ENCODE measurements at places on chromosomes 2 and 18.

DNA sequence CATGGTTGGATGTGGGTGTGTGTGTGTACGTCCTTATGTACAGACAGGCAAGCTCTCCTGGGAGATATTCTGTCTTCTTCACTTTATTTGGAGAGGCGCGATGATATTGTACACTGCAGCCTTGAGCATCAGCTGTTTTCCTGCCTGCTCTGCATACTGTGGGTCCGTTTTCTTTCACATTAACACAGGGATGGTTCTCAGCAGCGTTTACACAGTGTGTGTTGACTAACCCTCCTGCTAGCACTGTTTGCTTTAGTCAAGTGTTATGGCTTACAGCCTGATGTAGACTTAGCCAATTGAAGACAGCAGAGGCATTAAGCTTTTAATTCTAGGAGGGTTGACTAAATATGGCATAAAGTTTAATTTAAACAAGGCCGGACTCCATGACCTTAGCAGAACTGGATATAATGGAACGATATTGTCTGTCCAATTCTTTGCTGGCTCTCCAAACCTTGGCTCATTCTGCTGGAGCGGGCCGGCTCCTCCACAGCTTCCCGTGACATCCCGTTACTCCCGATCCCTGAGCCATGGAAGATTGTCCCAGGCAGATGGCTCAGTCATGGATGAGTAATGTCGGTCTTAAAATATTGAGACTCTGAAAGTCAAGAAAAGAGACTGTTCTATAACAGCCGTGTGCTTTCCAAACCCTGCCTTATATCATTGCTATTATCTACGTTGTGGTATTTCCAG lies 134.7 kb downstream of the TPGS2 start:
- no peak for DNase-seq

GRCh38 chr2:20594957-20595356 lies 55.9 kb downstream of the HS1BP3 start:
- DNase-seq: no peak

DNA sequence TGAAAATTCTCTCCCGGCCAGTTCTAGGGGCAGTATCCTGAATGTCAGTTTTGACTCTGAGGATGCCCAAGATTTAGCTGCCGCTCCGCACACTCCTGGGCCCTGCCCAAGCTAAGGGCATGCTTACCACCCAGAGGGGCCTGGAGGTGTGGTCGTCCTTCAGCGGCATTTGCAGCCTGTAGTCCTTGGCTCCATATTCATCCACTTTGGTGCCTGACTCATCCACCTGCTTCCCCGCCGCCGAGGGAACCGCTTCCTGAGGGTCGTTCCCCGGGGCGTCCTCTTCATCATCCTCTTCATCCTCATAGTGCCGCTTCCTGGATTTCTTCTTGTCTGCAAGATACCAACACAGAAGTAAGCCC lies 577 bp downstream of the ERCC3 start:
- no peak for DNase-seq

DNA sequence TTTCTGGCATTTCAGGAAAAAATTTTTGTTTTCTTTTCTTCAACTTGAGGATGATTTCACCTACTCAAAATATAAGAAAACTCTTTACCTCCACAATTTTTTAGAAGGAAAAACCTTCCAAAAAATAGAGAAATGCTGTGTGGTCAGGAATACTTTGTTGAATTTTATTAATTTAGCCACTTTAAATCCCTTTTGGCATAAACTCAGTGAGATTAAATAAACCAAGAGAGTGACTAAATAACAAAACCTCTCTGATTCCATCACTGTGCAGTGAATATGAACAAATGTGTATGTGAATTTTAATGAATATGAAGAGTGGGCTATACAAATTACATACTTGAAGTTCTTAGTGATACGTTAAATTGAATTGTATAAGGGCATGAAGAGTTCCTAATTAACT lies 25.8 kb upstream of the CYTIP start:
- no peak for DNase-seq

DNA sequence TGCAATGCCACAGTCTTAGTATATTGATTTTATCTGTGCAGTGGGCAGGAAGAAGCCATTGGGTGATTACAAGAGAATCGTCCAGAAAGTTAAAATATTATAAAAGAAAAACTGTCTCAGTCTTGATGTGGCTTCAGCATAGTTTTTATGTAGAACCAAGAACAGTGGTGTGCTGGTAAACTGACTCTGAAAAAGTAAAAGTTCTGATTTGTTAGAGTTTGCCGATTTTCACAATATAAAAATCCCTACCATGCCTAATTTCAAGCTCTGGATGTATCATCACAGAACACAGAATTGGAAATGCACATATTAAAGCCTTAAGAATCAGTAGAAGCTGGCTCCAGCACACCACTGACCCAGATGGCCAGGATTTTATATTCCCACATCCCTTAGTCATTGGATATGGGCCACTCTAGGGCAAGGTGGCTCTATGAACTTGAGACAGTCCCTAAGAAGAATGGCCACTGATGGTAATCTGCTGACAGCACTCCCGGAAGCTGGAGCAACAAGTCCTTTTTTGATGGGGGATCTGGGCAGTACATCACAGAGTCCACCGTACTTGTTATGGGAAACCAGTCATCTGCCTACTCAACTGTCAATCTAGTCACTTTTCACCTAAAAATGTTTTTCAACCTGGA lies 9.3 kb upstream of the PLEKHM3 start:
- no peak for DNase-seq

- DNase-seq: no peak
Measured at GRCh38 chr2:32719933-32720716, 92.3 kb downstream of the TTC27 start.

DNA sequence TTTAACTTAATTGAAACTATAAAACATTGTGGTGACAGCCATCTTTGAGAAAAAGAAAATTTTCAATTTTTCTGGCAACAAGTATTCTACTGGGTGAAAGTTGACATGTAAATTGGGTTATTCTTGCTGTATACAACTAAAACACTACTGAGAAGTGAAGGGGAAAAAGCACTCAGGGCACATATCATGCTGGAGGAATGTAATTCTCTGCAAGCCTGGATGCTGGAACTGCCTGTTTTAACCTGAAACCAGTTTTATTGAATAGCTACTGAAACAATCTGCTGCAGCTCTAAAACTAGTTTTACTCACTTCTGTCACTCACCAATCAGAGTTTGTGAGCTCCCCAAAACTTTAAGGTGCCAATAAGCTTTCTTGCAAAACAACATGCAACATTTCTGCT lies 1136.0 kb downstream of the LRP1B start:
- DNase-seq: no peak

DNA sequence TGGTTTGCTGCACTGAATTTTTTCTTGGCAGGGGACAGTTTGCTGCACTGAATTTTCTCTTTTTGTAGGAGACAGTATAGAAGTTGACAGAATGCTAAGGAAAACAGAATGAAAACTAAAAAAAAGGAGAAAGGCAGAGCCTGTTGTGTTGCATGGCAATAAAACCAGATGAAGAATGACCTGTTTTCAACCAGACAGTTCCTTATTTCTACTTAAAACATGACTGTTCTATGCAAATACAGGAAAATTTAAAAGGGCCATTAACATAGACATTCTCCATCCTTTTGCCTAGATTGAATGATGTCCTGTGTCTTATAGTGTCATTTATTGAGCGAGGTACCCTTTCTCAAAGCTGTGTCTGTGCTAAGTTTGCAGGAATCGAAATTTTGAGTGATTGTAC lies 33.3 kb downstream of the ABI2 start:
- no peak for DNase-seq

- peak; percentile 33 for DNase-seq
Measured at GRCh38 chr2:55054106-55054875, 4.0 kb upstream of the RTN4 start.

DNA sequence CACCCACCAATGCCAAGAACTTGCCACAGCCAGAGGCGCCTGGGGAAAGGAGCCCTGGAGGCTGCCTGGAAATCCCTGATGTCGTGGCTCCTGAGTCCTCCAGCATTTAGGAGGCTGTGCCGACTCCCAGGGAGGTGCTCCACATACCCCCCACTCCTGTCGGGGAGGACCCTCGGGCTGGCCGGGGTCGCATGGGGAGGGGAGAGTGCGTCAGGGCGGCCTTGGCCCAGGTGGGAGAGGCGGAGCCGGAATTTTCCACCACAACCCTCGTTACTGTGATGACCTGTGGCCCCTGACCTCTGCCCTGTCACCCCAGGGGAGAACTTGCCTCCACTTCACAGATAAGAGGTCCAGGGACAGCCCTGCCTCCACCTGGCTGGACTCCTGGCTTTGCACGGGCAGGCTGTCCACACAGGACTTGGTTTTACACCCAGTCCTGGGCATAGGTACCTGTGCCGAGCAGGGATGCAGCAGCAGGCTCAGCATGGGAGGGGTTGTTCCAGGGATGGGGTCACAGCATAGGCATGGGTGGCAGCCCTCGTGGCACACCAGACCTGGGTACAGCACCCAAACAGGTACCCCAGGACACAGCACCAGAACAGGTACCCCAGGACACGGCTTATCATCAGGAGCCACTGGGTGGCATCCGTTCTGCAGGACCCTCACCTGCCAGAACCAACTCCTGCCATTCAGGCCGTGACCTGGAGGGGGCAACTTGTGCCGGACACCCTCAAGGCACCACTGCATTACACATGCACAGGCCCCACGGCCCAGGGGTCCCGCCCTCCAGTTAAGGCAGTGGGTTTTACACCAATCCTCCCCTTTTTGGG lies 12.3 kb upstream of the AGXT start:
- DNase-seq: no peak

DNA sequence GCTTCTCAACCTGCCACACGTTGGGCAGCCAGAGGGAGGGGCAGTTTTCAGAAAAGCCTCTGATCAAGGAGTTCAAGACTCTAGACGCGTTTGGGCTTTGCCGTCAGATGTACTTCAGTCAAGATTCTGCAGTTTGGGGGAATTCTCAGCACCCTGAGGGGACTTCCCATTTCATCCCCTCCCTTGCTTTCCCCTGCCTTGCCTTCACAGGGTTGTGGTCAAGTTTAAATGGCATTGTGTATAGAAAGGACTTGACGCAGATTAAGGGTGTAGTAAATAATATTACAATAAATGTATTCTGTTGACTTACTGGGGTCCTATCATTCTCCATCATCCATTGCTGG lies 198.3 kb upstream of the NABP1 start:
- DNase-seq: no peak

- DNase-seq: no peak
Measured at GRCh38 chr2:16021611-16022363, 81.4 kb downstream of the MYCN start.

DNA sequence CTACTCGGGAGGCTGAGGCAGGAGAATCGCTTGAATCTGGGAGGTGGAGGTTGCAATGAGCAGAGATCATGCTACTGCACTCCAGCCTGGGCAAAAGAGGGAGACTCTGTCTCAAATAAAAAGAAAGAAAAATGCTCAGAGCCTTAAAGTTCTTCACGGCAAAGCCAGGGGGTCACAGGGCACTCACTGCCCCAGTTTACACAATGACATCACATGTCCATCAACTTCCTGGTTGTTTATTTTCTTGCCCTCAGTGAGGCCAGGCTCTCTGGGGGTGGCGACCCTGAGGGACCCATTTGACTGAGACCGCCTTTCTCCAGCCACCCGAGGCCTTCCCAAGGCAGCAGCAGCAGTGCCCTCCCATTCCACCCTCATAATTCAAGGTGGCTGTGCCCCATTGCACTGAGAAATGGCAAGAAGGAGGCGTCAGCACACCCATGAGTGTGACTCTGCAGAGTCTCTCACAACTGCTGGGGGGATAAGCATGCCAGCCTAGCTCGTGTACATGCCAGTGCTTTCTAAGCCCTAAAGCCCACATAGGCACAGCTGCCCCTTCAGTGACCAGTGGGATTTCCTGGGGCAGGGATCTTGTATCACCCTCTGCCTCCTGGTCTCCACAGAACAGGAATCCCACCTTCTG lies 50.0 kb downstream of the SFXN5 start:
- DNase-seq: no peak

GRCh38 chr2:77823028-77823427 lies 300.9 kb upstream of the LRRTM4 start:
- DNase-seq: no peak

DNA sequence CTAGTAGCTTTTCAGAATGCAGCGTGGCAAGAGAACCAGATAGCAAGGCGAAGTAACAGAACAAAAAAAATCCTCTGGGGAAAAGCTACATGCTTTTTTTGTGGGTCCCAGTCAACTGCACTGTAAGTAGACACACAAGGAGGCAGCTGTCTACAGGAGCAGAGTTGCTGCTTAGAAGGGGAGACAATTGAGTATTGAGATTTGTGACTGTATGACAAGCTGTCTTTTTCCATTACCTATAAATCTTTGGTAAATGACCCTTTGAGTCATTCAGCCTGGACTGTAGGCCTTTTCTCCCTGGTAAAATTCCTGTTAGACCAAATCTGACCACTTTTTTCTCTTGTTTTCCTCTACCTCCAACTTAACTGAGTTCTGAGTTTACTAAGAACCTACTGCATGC lies 144.1 kb upstream of the FOSL2 start:
- no peak for DNase-seq

DNA sequence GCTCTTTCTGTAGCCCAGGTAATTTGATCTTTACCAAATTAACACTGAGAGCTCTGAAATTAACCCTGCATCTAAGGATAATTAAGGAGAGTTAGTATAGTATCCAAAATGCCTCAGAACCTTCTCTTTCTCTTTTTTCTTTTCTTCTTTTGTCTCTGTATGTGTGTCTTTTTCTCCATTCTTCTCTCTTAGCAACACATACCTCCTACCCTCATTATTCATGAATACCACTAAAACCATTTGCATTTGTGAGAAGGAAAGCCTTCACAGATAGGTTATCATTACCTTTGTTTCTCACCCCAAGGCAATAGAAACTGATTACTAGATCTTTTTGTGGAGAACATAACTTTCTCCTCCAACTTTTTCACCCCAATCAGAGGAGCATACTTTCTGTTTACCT lies 376.5 kb upstream of the NXPH2 start:
- DNase-seq: no peak

- DNase-seq: no peak
Measured at GRCh38 chr18:23225503-23225902, 90.2 kb downstream of the CABLES1 start.

GRCh38 chr2:133668547-133668946 lies 100.3 kb upstream of the NCKAP5 start:
- no peak for DNase-seq

DNA sequence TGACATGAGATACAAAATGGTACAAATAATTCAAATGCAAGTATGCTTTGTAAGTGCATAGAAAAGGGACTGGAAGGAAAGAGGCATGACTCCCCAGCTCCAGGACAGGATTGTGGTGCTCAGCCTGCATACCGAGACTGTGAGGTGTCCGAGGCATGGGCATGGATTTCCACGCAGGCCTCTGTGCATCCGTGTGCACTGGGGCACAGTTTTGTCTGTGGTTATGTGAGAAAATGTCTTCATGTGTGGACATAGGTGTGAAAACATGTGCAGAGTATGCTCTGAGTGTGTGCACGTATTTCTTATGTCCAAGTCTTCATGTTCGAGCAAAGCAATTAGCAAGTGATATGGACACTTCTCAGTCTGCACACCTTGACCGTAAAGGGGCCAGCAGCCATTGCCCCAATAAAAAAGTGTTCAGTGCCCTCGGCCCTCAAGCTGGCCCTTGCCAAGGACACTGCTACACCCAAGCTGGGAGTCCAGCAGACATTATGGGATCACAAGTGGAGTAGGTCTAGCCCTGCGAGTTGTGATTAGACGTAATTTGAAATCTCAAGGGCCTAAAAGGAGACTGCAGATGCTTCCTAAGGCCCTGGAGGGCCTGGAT lies 120.7 kb downstream of the CYP26B1 start:
- DNase-seq: no peak

Measured in CD4-positive, CD25-positive, alpha-beta regulatory T cell (primary cell).